ENCODE measurements at places on chromosomes 16 and 17. TPM values are rescaled to one million over a fixed set of nuclear protein-coding genes. Genes with fewer than 3 reads are reported as not detected.

DNA sequence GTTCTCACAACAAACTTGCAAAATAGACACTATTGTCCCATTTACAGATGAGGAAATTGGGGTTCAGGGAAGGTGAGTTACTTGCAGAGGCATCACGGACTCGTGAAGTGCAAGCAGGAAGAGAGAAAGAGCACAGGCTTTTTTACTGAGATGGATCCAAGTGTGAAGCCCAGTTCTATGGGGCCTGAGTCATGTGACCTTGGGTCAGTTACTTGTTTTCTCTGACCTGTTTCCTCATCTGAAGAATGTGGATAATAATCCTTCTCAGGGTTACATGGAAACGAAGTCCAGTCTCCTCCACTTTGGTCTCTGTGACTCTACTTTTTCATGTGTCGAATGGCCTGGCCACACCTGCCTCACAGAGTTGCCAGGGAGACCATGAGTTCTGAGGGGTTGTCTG lies 134.4 kb downstream of the SPACA3 start:
- no peak for DNase-seq

GRCh38 chr16:53159781-53160436 lies 105.1 kb downstream of the CHD9 start:
- no peak for DNase-seq

PRSS22 gene
- total RNA-seq, result 10.3 TPM

GRCh38 chr17:77266891-77267341 lies 126.1 kb downstream of the SEC14L1 start:
- no peak for DNase-seq

- peak; percentile 41 for DNase-seq
These were observed 834 bp upstream of the TXNDC11 start for GRCh38 chr16:11743308-11744074.

Measured in stomach (tissue), 19 donors.